Activated CD4-positive, alpha-beta T cell treated with anti-CD3 and anti-CD28 coated beads for 24 hours (primary cell): ENCODE measurements at places on chromosomes 5 and 9.

DNA sequence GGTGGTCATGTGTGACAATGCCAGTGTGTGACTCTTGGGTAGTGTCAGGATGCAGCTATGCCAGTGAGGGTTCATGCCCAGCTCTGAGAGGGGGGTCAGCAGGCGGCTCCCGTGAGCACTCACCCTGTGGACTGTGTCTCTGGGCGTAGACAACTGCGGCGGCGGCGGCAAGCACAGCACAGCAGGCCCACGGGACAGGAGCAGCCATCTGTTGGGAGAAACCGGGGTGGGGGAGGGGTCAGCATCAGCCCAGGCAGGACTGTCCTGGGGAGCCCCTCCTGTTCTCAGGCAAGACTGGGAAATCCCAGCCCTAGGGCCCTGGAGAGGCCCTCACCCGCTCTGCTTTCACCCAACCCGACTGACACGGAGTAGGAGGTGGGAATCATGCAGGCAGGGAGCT lies 20.8 kb downstream of the CNTFR start:
- DNase-seq: no peak

GRCh38 chr5:142250119-142250518 lies 74.7 kb downstream of the SPRY4 start:
- no peak for DNase-seq

DNA sequence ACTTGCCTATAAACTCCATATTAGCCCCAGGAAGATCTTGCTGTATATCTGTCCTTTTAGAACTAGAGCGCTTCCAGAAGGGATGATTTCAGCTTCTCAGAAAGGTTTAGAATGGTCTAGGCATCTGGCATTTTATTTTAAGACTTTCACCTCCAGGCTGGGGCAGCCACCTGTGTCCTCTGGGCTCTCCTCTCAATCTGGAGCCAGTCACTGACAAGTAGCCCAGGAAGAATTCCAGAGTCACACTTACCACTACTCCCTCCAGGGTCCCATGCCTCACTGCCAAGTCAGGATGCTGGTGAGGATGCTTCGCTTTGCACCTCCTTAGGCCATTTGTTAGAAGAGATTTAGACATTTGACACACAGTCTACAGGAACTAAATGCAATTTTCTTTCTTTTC lies 20.8 kb downstream of the B4GALT1 start:
- no peak for DNase-seq

- no peak for DNase-seq
Measured at GRCh38 chr5:62538017-62538942, 40.3 kb upstream of the LRRC70 start.

DNA sequence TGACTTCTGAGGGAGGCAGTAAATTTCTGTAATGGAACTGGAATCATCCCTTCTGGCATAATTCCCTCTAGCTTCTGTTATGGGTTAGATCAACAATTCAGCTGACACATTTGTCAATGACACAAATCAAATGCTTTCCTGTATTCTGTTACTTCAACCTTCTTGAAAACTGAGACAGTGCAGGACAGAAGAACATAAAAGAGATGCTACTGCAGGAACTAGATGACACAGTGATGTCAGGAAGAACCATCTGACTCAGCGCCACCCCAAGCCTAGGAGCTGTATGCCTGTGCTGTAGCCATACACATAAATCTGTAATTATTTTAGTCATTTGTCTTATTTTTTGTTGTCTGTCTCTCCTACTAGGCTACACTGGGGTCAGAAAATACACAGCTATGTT lies 18.2 kb upstream of the CEP120 start:
- no peak for DNase-seq

- DNase-seq: no peak
Measured at GRCh38 chr5:44426944-44427343, 37.7 kb upstream of the FGF10 start.

- DNase-seq: no peak
Measured at GRCh38 chr9:35070823-35071813, 1.3 kb downstream of the VCP start.

GRCh38 chr5:44538797-44539601 lies 149.8 kb upstream of the FGF10 start:
- DNase-seq: no peak

DNA sequence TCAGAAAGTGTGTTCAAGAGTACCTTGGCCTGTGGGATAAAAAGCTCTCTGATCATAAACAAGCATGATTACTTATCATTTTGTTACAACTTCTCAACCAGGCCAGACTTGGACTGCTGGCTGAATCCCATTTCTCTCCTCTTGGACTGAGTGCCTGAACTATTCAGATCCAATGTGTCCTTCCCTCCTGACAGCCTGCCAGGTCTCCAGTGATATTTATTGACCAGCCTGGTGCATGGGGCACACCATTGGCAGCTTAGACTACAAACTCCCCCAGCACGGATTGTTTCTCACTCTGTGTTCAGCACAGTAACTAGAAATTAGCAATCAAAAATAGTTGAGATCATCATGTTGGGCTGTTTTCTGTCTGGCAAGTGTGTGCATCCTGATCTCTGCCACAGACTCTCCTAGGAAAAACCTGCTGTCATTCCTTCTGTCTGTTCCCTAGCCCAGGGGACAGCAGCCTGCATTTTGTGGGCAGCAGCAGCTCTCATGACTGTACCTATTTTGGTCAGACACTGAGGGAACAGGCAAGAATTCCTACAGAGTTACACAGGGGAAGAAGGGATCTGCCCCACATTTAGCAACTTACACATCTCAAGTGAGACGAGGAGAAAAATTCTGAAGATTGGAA lies 348.1 kb downstream of the ADAMTS6 start:
- DNase-seq: no peak

GRCh38 chr5:72177538-72177937 lies 70.3 kb downstream of the MAP1B start:
- DNase-seq: no peak
